Esophagus squamous epithelium (tissue), 5 donors: ENCODE measurements at places on chromosomes 16 and 17. TPM values are rescaled to one million over a fixed set of nuclear protein-coding genes. Genes with fewer than 3 reads are reported as not detected.

Gene ABCA5
- total RNA-seq = 29.2 TPM

Gene AIPL1
- total RNA-seq = not detected

Gene MNT
- total RNA-seq = 7.2 TPM

DNA sequence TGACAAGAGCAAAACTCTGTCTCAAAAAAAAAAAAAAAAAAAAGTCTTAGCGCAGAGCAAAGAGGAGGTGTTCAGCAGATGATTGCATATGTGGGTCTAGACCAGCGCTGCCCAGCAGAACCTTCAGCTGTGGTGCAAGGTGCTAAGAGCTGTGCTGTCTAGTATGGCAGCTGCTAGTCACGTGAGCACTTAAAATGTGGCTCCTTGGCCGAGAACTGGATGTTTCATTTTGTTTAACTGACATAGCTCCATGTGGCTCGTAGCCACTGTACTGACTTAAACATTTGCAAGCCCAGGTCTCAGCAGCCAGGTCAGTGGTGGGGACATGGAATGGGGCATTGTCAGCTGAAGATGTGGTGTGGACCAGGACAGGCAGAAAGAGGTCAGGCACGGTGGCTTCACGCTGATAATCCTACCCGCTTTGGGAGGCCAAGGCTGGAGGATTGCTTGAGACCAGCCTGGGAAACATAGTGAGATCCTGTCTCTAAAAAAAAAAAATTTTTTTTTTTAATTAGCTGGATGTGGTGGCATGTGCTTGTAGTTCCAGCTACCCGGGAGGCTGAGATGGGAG lies 9.2 kb downstream of the C1QTNF1 start:
- DNase-seq = no peak

DNA sequence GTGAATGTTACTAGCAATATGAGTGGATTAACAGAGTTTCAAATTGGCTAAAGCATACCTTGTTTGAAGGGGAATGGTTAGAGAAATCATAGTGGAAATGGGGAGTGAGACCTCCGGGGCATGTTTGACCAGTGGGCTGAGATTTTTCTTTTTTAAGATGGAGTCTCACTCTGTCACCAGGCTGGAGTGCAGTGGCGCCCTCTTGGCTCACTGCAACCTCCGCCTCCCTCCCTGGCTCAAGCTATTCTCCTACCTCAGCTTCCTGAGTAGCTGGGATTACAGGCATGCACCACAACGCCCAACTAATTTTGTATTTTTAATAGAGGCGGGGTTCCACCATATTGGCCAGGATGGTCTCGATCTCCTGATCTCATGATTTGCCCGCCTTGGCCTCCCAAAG lies 9.6 kb downstream of the CDRT15 start:
- no peak for DNase-seq

DNA sequence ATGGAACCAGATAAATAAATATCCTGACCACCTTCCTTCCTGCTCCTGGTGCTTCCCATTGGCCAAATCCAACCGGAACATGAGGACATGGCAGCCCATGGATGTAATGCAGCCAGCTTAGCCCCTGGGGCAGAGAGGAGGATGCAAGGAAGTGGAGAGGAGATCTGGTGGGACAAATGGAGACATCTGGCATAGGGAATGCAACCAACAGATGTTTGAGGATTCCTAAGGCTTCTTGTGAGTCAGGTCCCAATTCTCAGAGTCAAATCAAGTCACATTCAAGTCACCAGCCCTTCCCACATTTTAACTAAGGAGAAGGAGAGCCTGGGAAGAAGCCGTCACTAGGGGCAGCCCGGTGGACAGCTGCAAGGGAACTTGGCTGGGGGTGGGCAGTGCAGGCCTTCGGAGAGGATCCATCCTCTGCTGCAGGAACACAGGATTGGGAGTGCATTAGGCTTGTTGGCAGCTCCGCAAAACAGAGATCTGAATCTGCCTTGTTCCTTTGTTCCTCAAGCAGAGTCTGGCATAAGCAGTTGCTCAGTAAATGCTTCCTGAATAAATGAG lies 62.8 kb upstream of the HS3ST2 start:
- no peak for DNase-seq

DNA sequence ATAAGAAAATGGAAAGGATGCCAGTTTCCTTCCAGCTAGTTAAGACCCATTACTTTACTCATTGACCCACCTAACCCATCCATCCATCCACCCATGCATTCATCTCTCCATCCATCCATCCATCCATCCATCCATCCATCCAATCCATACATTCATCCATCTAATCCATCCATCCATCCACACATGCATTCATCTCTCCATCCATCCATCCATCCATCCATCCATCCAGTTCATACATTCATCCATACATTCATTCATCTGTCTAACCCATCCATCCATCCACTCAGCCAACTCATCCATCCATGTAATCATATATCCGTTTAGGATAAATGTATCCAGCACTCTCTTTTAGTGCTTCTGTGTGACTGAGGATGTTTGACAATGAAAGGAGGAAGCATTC lies 178.8 kb upstream of the CACNG3 start:
- DNase-seq = no peak

GRCh38 chr17:71184716-71185115 lies 936.1 kb upstream of the SOX9 start:
- DNase-seq = no peak

GRCh38 chr17:76156662-76156991 lies 15.6 kb upstream of the FOXJ1 start:
- DNase-seq = no peak

GRCh38 chr17:80252871-80253270 lies 7.8 kb upstream of the RNF213 start:
- DNase-seq = no peak

GRCh38 chr17:40218006-40218739 lies 931 bp upstream of the WIPF2 start:
- DNase-seq = no peak

DNA sequence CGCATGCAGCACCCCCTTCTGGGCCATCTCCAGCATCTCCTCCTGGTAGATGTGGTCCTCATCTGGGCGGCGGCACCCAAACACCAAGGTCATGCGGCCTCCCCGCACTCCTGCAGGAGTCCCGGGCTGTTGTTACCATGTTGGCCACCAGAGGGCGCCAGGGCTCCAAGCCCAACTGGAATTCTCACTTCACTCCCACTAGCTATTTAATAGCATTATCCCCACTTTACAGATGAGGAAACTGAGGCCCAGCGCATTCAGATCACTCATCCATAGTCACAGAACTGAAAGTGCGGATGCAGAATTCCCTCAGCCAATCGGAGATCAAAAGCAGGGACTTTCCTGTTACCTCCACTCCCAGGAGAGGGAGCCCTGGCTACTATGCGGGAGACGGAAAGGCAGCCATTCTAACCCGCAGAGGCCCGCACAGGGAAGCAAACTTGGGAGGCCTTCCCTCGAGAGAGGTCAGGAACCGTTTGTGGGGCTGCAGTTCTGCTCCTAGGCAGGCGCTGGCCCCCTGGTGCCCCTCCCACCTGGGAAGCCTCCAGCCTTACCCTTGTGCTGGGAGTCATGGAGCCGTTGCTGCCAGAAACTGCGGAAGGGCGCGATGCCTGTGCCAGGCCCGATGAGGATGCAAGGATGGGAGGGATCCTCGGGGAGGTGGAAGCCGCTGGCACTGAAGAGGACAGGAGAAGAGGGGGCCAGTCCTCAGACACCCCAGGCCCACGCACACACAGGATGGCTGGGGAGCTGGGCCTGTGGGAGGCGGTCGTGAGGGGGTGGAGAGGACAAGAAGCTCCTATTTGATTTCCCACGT lies 40.1 kb downstream of the NOS2 start:
- DNase-seq = no peak

DNA sequence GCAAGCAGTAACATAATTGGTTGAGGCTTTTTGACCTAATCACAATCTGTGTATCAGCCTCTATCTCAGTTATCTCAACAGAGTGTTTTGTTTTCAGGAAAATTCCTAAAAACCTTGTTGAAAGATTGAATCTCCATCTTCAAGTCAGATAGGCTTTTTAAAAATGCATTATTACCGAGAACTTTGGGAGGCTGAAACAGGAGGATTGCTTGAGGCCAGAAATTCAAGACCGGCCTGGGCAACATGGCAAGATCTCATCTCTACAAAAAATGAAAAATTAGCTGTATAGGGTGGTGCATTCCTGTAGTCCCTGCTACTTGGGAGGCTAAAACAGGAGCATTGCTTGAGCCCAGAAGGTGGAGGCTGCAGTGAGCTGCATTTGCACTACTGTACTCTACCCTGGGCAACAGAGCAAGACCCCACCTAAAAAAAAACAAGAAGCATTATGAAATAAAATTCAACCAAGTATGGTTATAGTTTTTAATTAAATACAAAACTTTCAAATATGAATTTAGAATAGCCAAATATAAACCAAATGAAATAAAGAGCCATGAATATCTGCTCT lies 68.4 kb downstream of the VMP1 start:
- DNase-seq = no peak

DNA sequence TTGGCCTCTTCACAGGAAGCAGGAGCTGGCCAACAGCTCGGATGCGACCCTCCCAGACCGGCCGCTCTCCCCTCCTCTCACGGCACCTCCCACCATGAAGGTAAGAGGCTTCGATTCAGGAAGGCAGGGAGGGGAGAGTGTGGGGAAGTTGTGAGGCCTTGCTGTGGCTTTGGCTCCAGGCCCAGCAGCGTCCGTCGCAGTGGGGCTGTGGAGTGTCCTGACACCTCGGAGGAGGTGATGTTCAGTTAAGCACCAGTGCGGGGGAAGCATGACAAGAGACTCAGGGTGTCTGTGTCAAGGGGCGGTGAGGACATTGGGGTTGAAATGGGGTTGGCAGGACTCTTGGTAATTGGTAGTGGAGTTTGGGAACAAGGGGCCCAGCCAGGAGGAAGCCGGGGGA lies 109.0 kb downstream of the RAP1GAP2 start:
- DNase-seq = no peak

DNA sequence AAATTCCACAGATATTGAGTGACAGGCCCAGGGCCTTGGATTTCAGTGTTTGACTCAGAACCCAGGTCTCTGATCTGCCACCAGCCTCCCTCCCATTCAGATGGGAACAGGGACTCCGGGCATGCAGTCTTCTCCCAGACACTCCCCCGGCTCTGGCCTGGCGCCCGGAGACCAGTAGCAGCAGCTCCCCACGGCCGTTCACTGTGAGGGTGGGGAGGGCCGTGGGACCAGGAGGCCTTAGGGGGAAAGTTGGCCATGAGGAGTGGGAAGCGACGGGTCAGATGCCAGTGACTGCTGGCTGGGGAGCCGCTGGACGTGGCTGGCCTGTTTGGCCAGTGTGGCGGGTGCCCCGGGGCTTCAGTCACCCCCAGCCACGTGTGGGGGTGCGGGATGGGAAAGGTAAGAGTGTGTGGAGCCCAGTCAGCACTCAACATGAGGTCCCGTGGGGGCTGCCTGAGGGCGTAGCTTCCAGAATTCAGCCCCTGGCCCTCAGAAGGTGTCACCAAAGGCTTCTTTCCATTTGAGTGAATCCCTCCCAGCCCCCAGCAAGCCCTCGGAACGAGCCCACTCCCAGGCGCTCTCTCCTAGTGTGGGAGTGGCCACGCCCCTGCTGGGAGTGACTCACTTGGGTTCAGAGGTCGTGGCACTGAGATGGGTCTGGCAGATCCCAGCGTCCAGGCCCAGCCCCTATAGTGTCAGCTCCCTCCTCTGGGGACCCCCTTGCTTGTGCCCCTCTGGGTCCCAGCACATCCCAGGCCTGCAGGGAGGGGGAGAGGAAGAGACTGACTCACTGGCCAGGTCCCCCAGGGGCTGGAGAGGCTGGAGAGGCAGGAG lies 309.4 kb downstream of the SEC14L1 start:
- DNase-seq = no peak

DNA sequence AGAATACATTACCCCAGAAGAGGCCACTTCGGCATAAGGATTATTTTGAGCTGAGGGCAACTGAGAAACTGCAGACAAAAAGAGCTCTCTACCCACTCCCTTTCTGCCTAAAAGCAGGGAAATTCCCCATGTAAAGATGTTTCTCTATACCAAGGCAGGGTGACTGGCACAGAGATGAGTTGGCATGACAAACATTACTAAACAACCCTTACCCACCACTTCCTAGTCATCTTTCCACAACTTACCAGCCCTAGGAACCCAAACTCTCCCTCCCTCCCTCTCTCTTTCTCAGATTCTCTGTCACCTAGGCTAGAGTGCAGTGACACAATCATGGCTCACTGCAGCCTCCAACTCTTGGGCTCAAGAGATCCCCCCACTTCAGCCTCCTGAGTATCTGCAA lies 68.6 kb downstream of the EMP2 start:
- DNase-seq = no peak

- no peak for DNase-seq
Measured at GRCh38 chr17:2511138-2511461, 588 bp downstream of the METTL16 start.

DNA sequence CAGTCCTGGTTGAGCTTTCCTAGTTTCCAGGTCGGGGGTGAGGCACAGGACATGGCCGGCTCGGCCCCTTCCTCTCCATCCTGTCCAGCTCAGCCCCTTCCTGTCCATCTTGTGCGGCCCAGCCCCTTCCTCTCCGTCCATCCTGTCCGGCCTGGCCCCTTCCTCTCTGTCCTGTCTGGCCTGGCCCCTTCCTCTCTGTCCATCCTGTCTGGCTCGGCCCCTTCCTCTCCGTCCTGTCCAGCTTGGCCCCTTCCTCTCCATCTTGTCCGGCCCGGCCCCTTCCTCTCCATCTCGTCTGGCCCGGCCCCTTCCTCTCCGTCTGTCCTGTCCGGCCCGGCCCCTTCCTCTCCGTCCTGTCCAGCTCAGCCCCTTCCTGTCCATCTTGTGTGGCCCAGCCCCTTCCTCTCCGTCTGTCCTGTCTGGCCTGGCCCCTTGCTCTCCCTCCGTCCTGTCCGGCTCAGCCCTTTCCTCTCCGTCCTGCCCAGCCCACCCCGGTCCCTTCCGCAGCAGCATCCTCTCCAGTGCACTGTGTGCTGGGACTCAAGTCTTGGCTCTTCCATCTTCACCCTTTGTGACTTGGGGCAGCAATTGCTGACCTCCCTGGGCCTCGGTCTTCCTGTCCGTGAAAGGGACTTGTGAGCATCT lies 5.5 kb upstream of the ZNF750 start:
- no peak for DNase-seq

DNA sequence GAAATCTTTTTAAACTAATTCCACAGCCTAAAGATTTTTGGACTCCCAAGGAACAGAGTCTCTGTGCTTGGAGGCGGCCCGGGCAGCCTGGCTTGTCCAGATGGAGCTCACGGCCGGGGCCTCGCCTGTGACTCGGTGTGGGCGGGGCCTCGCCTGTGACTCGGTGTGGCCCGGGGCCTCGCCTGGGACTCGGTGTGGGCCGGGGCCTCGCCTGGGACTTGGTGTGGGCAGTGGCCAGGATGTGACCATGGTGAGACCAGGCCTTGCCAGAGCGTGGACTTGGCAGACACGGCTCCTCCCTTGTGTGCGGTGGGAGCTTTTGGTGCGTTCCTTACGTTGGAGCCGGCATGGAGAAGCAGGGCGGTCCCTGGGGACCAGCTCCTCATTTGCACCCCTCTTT lies 92.3 kb downstream of the METRNL start:
- DNase-seq = no peak

DNA sequence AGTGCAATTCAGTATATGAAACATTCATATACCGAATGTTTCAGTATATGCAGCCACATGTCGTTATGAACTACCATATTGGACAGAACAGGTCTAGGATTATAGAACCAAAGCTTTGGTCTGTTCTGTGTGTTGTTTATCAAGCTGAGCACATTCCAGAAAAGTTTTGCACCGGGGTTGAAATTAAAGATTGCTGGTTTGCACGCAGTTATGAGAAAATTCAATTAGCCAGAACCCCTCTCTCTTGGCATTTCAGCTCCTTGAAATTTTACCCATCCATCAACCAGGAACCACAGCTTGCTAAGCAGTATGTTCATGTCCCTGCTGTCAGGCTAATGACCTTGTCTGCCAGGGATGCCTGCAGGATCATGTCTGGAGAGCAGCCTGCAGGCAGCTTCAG lies 9.5 kb downstream of the KRT32 start:
- DNase-seq = no peak

- no peak for DNase-seq
Measured at GRCh38 chr17:1109606-1110540, 69.9 kb downstream of the ABR start.
